ENCODE measurements at places on chromosomes 7 and 10.

- DNase-seq, result peak; percentile 95
These were observed at the start of gene CADPS2 for GRCh38 chr7:122886357-122887081. Gene CADPS2, minus strand, starts transcription at chr7:122886460. Its CDS starts 123 bp downstream, at chr7:122886337.

- DNase-seq, result no peak
These were observed 69.4 kb downstream of the CCSER2 start for GRCh38 chr10:84397735-84398144.

- DNase-seq, result no peak
These were observed 278.2 kb downstream of the SNX13 start for GRCh38 chr7:17661982-17662585.

- no peak for DNase-seq
These were observed 138.7 kb upstream of the CELF2 start for GRCh38 chr10:10878963-10879362.

DNA sequence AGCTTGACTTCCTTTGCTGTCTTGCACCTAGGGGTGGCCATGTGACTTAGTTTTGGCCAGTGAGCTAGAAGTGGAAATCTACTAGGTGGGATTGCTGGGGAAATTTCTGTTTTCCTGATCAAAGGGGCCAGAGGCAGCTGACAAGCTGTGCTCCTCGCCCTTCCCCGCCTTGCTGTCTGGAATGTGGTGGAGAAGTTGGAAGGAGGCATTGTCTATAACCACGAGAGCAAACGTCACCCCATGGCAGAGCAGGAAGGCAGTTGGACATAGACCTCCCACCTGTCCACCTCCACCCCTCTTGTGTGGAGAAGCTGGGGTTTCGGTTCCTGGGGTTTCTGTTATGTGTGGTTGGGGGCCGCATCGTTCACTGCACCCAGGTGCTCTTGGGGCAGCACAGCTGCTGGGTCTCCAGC lies 7.3 kb downstream of the SFRP5 start:
- DNase-seq, result no peak

All from thyroid gland (tissue), 4 donors.